CD4-positive, alpha-beta T cell (primary cell): ENCODE measurements at places on chromosomes 1 and 21.

GRCh38 chr1:171061425-171062143 is 29.1 kb upstream of the FMO3 start:
- DNase-seq = no peak
- H3K4me1 ChIP-seq = no peaks in the 10 kb centered on the region
- no peak overlapping the region for H3K27ac ChIP-seq
- no peaks in the 10 kb centered on the region for H3K27me3 ChIP-seq

- H3K36me3 ChIP-seq = no peaks in the 10 kb centered on the region
- H3K27me3 ChIP-seq = no peaks in the 10 kb centered on the region
- no peak for DNase-seq
- H3K27ac ChIP-seq = no peak overlapping the region
- H3K4me3 ChIP-seq = no peak overlapping the region
Measured at GRCh38 chr1:8113262-8114220, 87.4 kb upstream of the ERRFI1 start.

DNA sequence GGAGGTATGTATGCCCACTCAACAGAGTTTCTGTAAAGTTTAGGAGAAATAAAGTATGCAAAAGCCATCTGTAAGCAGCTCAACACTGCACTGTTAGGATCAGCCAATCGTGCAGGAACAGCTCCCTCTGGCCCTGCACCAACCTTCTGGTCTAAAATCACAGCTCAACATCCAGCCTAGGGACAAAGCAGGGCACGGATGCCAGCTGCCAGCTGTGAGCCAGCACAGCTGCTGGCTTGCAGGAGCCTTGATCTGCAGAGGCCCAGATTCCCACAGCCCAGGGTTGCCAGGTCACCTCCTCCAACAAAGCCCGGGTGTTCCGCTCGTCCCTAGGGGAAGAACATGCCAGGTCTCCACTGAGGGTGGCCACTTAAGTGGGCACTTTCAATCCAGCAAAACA is 8.6 kb downstream of the ACOT7 start:
- DNase-seq = no peak
- no peaks in the 10 kb centered on the region for H3K36me3 ChIP-seq
- H3K27ac ChIP-seq = no peak overlapping the region
- no peaks in the 10 kb centered on the region for H3K27me3 ChIP-seq

DNA sequence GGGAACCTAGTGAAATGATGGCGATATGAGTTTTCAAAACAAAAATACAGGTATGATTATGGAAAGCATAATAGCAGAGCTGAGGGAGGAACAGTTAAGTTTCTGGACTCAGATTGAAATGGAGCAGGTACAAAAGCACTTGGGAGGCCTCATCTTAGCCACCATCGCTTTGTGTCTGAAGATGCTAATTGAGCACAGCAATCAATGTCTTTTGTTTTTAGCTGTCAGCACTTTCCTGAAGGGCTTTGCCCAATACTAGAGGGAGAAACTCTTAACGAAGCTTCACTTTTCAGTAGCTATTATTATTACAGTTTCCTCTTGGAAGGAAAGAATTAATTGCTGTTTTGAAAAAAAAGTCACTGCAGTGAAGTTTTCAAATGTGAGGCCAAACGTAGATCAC is 348.7 kb downstream of the RWDD3 start:
- H3K27me3 ChIP-seq = no peaks in the 10 kb centered on the region
- no peak overlapping the region for H3K27ac ChIP-seq
- DNase-seq = no peak
- H3K4me3 ChIP-seq = no peak overlapping the region
- no peaks in the 10 kb centered on the region for H3K36me3 ChIP-seq

DNA sequence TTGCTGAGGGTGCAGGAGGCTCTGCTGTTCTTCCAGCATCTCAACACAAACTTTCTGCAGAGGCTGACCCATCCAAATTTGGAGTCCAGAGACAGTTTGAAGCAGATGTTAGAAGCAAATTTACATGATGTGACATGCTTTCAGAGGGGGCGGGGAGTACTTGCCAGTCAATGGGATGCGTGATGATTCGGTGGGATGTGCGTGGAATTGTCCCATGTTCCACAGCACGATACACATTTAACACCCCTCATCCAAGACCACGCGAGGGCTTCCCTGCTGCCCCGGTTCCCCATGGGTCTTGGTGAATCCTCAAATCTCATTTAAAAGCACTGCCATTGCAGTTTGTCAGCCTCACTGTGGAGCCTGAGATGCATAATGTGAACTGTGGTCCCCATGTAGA is 78.6 kb upstream of the TLR5 start:
- no peaks in the 10 kb centered on the region for H3K27me3 ChIP-seq
- no peak overlapping the region for H3K4me3 ChIP-seq
- no peak overlapping the region for H3K27ac ChIP-seq
- H3K4me1 ChIP-seq = no peaks in the 10 kb centered on the region
- no peaks in the 10 kb centered on the region for H3K36me3 ChIP-seq
- DNase-seq = no peak

- H3K36me3 ChIP-seq = no peaks in the 10 kb centered on the region
- DNase-seq = no peak
Measured at GRCh38 chr1:63924600-63924999, 150.8 kb downstream of the ROR1 start.

- no peak overlapping the region for H3K4me3 ChIP-seq
- H3K4me1 ChIP-seq = no peaks in the 10 kb centered on the region
Measured at GRCh38 chr1:175487956-175488355, 255.4 kb downstream of the TNR start.

DNA sequence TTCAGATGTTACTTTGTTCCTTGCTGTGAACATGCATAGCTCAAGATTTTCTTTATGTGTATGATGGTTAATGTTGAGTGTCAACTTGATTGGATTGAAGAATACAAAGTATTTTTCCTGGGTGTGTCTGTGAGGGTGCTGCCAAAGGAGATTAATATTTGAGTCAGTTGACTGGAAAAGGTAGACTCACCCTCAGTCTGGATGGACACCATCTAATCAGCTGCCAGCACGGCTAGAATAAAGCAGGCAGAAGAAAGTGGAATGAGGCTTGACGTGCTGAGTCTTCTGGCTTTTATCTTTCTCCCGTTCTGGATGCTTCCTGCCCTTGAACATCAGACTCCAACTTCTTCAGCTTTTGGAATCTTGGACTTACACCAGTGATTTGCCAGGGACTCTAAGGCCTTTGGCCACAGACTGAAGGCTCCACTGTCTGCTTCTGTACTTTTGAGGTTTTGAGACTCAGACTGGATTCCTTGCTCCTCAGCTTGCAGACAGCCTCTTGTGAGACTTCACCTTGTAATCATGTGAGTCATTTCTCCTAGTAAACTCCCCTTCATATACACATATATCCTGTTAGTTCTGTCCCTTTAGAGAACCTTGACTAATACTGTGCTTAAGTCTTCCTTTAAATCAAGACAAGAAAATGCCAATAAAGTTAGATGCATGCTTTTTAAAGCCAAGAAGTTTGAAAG is 626.6 kb downstream of the KCNT2 start:
- H3K27ac ChIP-seq = no peak overlapping the region
- no peaks in the 10 kb centered on the region for H3K4me1 ChIP-seq
- DNase-seq = no peak

DNA sequence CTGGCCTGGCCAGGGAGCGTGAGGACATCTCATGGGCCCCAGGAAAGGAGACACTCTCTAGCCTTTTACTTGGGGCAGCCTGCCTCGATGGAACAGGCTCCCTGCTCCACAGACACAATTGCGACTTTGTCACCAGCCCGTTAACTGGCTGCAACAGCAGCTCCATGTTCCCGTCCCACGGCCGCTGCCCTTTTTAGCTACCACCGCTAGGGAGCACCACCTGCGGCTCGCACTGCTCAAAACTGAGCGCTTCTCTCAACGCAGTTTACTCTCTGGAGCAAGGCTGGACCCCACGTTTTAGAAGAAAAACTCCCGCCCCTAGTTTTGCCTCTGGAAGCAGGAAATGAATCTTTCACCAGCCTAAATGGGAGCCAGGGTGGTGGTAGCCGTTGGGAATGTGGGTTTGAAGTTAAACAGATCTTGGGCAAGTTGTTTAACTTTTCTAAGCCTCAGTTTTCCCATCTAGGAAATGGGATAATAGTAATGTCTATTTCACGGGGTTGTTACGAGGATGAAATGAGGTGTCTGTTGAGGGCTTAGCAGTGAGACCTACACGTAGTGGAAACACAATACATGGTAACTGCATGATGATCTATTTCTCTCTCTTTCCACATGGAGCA is 3.5 kb upstream of the LRRC38 start:
- H3K4me1 ChIP-seq = no peaks in the 10 kb centered on the region
- H3K27me3 ChIP-seq = peaks cover 17% of the 10 kb centered on the region
- no peak overlapping the region for H3K4me3 ChIP-seq
- no peak for DNase-seq

DNA sequence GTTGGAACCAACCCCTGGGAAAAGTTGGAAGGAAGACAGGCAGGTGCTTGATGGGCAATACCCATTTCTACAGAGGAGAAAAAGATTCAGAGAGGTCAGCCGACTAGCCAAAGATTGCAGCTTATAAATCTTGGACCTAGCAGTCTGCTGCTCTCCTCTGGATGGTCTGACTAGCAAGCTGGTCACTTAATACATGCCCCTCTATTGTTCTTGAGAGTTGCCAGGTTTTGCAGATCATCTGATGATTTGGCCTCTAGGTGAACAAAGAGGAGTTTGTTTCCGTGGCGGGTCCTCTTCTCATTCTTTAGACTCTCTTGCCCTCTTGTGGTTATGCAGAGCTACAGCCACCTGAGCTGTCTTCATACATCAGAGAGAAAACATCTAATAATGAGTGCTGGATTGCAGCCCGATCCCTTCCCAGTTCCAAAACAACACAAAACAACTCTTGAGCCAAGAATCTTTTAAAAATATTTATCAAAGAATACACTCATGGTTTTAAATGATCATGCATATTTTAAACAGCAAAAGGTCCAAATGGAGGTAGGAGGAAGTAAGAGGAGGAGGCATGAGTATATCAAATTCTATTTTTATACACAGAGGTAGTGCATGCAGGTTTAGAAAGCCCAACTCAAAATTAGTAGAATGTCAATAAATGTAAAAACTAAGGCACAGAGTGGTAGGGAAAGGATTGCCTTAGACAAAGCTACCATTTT is 115.7 kb downstream of the SLC30A10 start:
- H3K36me3 ChIP-seq = no peaks in the 10 kb centered on the region
- H3K27me3 ChIP-seq = no peaks in the 10 kb centered on the region
- no peak overlapping the region for H3K4me3 ChIP-seq
- no peak overlapping the region for H3K27ac ChIP-seq
- DNase-seq = no peak

DNA sequence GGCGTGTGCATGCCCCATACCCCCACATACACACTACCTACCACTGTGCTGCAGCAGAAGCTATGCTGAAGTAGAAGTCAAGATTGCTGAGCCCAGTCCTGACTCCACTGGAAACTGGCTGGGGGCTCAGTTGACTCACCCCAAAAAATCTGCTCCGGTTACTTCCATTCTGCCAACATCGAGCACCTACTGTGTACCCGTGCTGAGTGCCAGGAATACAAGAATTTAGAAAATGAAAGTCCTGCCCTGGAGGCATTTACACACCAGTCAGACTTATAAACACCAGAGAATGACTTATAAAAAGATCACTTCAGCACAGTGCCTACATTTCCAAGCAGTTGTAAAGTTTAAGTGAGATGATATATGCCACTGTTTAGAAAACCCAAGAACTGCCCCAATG is 99.1 kb downstream of the NMNAT2 start:
- no peak for DNase-seq
- no peaks in the 10 kb centered on the region for H3K36me3 ChIP-seq
- H3K4me3 ChIP-seq = no peak overlapping the region
- no peak overlapping the region for H3K27ac ChIP-seq

GRCh38 chr1:45512641-45513054 is 9.0 kb downstream of the PRDX1 start:
- no peak overlapping the region for H3K27ac ChIP-seq
- DNase-seq = peak; percentile 80
- no peaks in the 10 kb centered on the region for H3K27me3 ChIP-seq
- H3K4me3 ChIP-seq = no peak overlapping the region
- no peaks in the 10 kb centered on the region for H3K4me1 ChIP-seq

DNA sequence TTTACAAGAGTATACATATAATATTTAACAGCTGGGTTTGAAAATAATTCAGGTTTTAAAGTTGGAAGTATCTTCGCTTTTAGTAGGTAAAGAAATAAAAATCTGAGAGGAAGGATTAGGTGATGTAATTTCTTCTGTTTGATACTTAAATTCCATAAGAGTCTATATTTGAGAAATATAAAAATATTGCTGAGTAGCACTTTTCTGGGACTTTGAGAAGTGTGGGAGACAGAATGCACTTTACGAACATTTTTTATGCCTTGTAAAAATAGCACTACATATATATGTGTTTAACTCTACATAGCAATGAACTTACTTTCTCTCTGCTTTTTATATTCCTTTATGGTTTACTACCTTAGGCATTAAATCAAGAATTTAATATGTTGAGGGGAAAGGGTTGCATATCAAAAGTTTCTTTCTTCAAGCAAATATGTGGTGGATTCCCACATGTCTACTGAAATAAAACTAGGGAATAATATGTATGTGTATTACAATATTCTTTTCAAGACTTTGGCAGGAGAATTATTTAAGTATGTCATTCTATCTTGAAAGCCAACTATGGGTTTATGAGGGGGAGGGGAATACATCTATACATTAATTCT is 266.7 kb upstream of the ADAMTS5 start:
- DNase-seq = no peak
- H3K36me3 ChIP-seq = no peaks in the 10 kb centered on the region
- H3K27me3 ChIP-seq = no peaks in the 10 kb centered on the region
- H3K4me1 ChIP-seq = no peaks in the 10 kb centered on the region
- no peak overlapping the region for H3K4me3 ChIP-seq

DNA sequence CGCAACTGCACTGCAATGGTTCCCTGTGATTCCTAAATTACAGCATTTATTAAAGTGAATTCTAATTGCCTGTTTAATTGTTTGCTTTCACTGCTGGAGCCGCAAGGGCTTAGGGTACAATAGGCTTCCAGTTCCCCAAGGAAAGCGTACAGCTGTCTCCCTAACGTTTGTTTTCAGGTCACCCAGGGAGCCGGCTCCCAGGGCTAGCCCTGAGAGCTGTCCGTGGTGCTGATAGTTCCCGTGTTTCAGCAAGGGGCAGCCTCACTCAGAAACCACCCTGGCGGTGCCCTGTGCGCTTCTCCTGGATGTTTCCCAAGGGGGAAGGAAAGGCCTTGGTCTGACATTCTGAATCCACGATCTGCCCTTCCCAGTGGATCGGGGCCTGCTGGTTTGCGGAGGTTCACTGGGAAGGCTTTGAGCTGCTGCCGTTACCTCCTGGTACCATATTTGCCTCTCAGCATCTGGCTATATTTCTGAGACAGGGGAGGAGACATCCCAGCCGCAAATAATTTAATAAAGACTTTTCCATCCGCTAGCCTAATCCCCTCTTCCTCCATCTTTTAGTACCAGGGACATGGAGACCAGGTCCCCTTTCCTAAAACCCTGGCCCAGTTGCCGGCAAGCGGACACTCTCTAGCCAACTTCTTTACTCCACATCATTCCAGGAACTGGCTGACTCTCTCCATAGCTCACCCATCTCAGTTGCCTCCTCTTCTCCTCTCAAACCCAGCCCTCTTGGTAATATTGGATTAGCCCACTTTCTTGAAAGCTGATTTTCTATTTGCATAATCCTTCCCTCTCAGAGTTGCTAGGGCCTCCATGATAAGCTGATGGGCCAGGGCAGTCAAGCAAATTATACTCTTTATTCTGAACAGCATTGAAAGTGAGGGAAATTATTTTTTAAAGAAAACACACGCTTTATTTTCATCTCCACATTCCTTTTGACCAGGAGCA is 149.0 kb downstream of the IGSF21 start:
- H3K27me3 ChIP-seq = no peaks in the 10 kb centered on the region
- H3K36me3 ChIP-seq = no peaks in the 10 kb centered on the region
- H3K4me1 ChIP-seq = no peaks in the 10 kb centered on the region
- no peak overlapping the region for H3K4me3 ChIP-seq
